Fibroblast of villous mesenchyme (primary cell): ENCODE measurements at places on chromosomes 3 and 15.

GRCh38 chr3:70256566-70256965 lies 55.9 kb downstream of the MDFIC2 start:
- no peak for DNase-seq

DNA sequence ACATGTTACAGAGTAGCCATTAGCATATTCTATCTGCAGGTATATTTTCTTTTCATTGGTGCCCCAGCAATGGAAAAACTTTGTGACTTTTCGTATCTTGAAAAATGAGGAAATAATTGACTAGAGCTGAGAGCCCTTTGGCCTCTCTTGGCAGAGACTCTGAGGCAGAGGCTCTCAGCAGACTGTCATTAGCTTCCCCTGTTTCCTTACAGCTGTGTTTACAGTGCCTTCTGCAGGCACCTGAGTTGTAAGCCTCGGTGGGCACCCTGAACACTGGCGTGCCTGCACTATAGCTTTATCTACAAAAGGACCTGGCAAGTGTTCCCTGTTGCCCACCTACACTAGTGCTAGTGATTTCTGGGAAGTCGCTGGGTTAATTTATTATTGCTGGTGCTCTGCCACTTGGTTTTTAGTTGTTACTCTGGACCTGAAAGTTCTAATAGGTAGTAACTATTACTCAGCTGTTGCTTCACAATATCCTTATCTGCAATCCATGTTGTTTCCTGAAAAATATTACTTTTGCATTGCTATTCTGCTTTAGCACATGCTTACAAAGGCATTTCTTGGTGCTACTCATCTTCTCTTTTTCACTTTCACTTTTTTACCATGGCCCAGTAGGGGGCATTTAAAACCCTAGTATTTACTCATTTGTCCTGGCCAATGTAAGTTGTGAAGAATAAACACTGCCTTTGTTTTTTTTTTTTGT lies 7.8 kb upstream of the GPR171 start:
- DNase-seq: peak; percentile 33

DNA sequence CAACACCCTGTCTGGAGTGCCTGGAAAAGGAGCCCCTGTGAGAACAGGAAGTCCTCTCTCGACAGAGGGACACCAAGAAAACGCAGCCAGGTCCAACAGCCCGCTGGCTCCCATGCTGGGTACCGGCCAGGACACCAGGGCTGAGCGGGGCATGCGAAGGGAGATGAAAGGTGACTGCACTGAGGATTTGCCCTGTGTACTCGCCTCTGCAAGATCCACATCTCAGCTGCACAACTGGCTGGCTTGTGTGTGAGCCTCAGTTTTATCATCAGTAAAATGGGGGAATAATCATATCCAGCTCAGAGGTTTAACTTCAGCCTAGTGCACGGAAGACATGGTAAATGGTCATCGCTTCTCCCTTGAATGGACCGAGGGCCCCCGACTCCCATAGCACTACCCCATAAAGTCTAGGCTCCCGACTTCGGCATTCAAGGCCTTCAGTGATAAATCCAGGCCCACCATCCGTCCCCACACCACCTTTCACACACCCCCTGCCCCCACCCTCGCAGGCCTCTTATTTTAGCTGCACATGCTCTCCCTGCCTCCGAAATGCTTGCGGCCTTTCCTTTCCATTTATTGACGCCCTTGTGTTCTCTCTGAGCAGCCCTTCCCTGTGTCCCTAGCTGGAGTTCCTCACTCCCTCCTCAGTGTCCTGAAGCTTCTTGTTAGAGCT lies 15.8 kb downstream of the ISG20 start:
- no peak for DNase-seq

- DNase-seq: peak; percentile 64
These were observed 49.3 kb upstream of the XCR1 start for GRCh38 chr3:46076606-46077005.

DNA sequence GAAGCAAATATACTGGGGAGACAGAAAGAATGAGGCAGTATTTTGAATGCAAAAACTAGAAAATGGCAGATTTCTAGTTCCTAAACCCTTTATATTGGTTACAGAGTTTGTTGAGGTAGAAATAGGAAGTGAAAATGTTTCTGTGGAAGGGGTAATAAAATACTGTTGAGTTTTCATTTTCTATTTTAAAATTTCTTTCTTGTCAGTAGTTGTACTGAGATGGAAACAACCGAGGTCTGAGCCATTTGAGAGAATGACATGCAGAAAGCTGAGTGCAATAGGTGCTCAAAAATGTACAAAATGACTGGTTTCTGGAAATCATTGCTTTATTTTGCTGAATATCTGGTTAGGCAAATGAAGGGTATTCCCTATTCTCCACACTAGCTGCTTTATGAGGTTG lies 361.4 kb downstream of the CHL1 start:
- DNase-seq: no peak

GRCh38 chr3:66153481-66154443 lies 67.0 kb upstream of the SLC25A26 start:
- DNase-seq: peak; percentile 43

- no peak for DNase-seq
These were observed 215.0 kb upstream of the CBLB start for GRCh38 chr3:106083854-106084253.

DNA sequence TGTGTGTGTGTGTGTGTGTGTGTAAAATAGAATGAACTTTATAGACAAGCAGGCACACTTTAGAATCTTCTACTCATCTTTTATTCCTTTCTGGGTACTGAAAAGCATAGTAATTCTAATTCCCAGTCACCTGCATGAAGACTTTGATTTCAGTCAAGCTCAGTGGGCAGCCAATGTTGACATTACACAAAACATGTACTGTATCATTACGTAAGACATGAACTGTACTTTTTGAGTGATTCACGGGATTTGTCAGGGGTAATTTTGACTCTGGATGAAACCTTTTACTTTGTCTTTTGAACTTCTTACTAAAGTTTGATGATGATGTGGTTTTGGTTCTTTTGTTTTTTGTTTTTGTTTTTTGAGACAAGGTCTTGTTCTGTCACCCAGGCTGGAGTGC lies 38.8 kb downstream of the PTPRG start:
- DNase-seq: no peak

DNA sequence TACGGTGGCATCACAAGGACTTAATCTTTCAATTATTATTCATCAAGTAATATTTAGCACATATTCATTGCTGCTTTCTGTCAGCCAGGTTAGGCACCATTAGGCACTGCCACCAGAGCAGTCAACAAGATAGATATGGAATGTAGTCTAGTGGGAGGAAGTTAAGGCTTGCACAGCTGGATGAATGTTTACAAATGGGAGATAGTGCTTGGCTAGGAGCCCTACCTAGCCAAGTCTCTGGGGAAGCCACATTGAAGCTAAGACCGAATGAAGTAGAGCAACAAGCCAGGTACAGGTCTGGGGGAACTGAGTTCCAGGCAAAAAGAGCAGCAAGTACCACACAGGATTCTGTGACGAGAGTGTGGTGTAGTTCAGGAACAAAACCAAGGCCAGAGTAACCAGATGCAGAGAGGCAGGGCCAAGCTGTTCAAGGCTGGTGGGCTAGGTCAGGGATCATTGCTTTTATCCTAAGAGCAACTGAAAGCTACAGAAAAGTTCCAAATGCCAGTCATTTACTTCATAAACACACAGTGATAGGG lies 33.4 kb upstream of the SCAANT1 start:
- DNase-seq: peak; percentile 72

- DNase-seq: no peak
These were observed 43.0 kb downstream of the BCL2L10 start for GRCh38 chr15:52069559-52069958.

DNA sequence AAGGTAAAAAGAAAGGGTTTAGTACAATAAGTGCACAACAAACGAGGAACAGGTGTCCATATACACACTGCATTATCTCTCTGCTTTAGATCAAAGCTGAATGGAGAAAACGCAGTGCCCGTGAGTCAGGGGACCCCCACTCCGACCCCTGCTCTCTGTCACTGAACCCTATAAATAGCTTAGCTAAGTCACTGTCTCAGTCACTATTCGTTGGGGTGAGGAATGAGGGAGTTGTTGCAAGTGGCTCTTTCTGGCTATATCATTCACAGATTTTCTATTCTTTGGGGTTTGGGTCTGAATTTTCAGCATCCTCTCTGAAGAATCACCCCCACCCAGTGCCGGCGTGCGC lies 458 bp upstream of the STAC start:
- DNase-seq: no peak

GRCh38 chr3:172069478-172069877 lies 30.1 kb downstream of the FNDC3B start:
- DNase-seq: no peak

GRCh38 chr3:173750095-173750494 lies 352.6 kb downstream of the NLGN1 start:
- DNase-seq: peak; percentile 14

DNA sequence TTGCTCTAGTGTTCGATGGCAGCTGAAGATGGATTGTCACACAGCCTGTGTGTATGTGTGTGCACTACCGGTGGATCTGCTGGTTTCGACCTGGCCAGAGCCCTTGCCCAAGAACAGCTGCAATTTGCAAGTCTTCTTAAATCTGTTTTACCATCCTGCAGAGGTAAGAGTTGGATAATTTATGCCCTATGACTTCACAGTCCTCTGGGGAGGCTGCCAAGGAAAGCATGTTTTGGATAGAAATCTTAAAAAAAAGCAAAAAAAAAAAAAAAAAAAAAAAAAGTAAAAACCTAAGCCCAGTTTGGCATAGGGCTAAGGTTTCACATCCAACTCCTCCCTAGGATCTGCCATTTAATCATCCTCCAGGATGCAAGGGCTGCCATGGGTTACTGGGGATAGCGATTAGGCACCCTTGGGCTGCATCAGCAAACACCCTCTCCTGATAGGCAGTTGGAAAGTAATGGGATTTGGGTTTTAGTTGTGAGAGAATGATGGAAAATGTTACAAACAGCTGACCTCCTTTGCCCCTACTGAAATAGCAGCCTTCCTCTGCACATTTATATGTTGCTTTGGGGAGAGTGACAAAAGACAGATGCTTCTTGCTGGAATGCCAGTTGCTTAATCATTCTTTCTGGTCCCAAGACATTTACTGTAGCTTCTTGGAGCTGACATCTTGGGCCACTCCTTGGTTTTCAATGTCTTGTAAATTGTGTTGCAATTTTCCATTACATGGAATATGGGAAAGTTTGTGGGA lies 35.4 kb downstream of the CD200R1L start:
- DNase-seq: peak; percentile 100

- peak; percentile 69 for DNase-seq
These were observed 107.8 kb downstream of the SNRK start for GRCh38 chr3:43394041-43394554.

DNA sequence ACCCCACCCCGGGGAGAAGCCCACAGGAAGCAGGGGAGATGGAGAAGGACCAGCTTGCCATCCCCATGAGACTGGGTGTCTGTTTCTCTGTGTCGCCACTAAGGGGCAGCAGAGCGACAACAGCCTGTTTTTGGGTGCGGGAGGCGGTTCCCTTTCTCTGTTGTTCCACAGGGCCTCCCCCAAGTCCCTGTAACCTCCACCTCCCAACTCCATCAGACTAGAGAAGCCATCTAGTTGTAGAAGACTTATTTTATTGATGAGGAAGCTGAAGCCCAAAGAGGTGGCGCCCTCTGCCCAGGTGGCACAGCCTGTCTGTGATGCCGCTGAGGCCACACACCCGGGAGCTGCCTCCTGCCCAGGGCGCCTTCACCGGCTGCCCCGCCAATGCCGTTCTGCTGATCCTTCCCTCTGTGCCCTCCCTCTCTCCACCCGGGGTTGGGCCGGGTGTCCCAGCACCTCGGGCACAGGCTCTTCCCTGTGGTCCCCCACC lies 3.9 kb upstream of the CCDC9B start:
- DNase-seq: peak; percentile 61

DNA sequence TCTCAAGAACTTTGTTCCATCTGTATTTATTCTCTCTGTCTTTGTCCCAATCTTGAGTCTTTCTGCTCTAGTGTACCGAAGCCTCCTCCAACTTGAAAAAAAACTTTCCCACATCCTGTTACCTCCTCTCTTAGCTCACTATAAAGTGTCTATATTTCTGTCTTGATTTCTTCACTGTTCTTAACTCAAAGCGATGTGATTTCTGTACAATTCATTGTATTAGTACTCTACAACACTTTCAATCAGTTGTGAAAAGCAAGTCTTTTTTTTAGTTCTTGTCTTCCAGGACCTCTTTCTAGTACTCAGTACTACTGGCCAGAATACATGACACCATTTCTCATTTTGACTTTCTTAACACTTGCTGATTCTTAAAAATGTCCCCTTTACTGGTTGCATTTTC lies 353.5 kb upstream of the SATB1 start:
- no peak for DNase-seq

DNA sequence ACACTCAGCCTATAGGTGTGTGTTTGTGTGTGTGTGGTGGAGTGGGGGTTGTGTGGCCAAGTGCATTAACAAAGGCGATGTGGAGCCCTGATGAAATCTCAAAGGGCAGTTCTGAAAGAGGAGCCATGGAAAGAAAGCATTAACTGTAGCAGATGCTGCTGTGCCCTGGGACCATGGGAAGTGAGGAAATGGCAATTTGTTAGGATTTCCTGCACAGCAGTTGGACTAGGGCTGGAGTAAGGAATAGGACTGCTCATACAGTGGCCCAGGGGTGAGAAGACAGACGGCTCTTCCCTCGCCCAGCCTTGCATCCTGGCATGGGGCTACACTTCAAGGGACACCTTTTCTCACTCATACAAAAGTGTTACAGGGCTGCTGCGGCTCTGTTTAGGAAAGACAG lies 12.3 kb upstream of the ZBTB38 start:
- DNase-seq: no peak

DNA sequence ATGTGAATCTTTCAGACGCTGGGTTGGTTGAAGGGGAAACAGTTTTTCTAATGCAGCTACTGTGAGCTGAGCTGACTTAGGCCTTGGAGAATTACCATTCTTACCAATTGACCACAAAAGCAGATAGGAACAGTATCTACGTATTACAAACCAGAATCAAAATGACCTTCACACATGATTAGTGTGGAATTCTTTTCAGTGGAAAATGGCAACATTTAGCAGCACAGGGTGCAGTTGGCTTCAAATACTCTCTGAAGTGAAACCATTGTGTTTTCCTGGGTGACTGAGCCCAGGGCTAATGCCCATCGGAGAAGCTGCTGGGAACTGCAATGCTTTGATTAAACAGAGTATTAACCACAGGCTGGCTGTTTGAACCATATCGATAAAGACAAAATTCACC lies 40.2 kb upstream of the GOLGA8J start:
- DNase-seq: peak; percentile 37

DNA sequence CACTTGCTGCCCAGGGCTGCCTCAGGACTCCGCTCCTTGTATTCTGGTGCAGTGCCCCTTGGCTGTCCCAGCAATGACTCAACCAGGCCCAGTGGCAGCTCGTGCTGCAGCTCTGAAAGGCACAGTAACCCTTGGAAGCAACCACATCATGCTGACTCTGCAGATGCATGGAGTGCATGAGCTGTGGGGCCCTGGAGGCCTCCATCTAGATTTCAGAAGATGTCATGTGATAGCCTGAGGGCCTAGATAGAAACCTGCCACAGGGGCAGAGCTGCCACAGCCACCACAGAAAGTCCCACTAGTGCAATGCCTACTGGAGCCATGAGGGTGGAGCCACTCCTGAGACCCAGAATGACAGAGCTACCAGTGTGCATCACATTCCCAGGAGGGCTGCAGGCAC lies 117.1 kb upstream of the SMAD3 start:
- no peak for DNase-seq

DNA sequence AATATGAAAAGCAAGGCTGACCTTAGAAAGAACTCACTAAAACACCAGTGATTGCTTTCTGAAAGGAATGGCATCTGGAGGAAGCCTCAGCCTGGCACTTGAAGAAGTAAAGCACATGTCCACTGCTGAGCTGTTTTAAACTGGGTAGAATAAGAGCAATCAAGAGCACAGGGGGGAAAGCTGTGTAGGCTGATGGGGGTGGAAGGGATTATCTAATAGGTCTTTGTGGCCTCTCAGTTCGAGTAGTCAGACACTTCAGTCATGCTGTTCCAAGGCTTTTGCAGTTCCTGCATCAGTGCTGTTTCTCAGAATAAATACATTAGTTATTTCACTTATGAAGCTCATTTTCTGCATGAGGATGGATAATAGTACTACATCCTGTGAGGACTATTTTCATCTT lies 22.6 kb downstream of the CCDC191 start:
- DNase-seq: no peak
